ENCODE measurements at places on chromosomes 5 and 9. TPM values are rescaled to one million over a fixed set of nuclear protein-coding genes. Genes with fewer than 3 reads are reported as not detected.

Gene CDH9
- not detected for total RNA-seq

Gene ANKRD18A
- total RNA-seq: not detected

Gene C1QTNF2
- total RNA-seq: 0.39 TPM

Gene ARHGEF39
- total RNA-seq: 25.0 TPM

- no peak for DNase-seq
These were observed 69.7 kb downstream of the LIX1 start for GRCh38 chr5:97072696-97073095.

DNA sequence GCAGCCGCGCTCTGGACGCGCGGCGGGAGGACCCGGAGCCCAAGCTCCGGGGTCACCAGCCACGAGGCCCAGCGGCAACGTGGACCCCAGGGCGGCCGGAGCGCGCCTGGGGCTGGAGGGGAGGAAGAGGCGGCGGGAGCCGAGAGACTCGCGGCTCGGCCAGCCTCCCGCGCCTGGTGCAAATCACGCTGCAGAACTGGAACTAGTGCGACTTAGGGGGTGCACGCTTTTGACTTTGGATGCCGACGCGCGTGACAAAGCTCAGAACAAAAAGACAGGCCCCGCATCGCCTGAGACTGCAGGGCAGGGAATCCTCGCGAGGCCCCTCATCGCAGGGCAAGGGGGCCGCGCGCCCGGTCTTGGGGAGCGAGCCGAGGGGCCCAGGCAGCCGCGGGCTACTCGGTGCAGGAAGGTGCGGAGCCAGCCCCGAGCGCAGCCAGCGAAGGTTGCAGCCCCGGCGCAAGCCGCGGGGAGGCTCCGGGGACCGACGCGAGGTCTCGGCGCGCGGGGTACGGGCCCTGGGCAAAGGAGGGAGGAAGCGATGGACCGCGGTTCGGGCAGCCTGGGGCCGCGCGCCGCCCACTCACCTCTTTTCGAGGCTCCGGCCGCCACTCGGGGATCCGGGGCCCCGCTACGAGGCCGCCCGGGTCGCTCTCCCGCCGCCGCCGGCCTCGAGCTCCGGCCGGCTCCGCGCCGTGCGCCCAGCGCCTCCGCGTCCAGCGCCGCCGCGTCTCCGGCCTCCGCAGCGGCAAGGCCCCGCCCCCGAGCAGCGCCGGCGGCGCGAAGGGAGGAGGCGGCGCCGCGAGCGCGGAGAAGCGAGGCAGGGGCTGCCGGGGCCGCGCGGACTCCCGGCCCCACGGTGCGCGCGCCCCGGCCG is at the start of gene GOLM1:
GOLM1 (minus strand) TSS at position 735 of the 877 bp plus-strand sequence. CDS start 20,238 bp downstream, outside the sequence.
- peak; percentile 77 for DNase-seq

GRCh38 chr9:89649039-89649691 is 44.4 kb downstream of the GADD45G start:
- DNase-seq: no peak

- no peak for DNase-seq
These were observed 131.4 kb downstream of the COMMD10 start for GRCh38 chr5:116216246-116216645.

All from A673 (cell line).